Hematopoietic multipotent progenitor cell treated with erythropoietin and hydrocortisone succinate and interleukin-3 and kit ligand, for 6 days (in vitro differentiated cells): ENCODE measurements at places on chromosomes 7 and 10.

DNA sequence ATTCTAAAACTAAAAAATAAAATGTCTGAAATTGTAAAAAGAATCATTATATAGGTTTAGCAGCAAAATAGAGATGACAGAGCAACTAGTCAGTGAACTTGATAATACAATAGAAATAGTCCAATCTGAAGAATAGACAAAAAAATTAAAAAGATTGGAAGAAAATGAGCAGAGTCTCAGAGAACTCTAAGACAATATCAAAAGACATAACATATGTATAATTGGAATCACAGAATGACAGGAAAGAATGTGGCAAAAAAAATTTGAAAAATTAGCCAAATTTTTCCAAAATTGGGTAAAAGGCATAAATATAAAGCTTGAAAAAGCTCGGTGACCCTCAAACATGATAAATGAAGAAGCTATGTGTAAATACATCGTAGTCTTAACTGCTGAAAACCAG lies 38.0 kb upstream of the CASD1 start:
- no peak for DNase-seq

GRCh38 chr7:149791-150636 lies 42.4 kb upstream of the FAM20C start:
- peak; percentile 55 for DNase-seq

- no peak for DNase-seq
Measured at GRCh38 chr7:33970536-33970935, 65.2 kb downstream of the BMPER start.

GRCh38 chr7:137753948-137754851 lies 92.6 kb downstream of the DGKI start:
- peak; percentile 8 for DNase-seq

DNA sequence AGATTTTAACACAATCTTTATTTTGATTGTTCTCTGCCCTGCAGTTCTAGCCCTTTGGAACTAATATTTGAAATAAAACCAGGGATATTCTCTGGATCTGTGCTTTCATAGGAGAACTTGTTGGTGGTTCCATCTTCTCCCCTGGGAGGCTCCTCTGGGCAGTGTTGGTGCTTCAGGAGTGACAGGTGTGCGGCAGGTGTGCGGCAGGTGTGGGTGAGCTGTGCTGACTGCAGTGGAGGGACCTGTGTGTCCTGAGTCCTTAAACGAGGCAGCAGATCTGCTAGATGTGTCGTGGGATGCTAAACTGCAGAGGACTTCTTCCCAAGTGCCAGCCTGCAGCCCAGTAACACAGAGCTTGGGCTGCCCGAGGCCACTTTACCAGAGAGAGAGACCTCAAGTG lies 98.4 kb downstream of the LYZL1 start:
- DNase-seq, result no peak

GRCh38 chr7:133543657-133544056 lies 290.8 kb downstream of the EXOC4 start:
- DNase-seq, result no peak

GRCh38 chr10:133318494-133319127 lies 9.9 kb downstream of the ZNF511 start:
- DNase-seq, result peak; percentile 79

GRCh38 chr7:111756687-111757178 lies 194.4 kb upstream of the IMMP2L start:
- no peak for DNase-seq

DNA sequence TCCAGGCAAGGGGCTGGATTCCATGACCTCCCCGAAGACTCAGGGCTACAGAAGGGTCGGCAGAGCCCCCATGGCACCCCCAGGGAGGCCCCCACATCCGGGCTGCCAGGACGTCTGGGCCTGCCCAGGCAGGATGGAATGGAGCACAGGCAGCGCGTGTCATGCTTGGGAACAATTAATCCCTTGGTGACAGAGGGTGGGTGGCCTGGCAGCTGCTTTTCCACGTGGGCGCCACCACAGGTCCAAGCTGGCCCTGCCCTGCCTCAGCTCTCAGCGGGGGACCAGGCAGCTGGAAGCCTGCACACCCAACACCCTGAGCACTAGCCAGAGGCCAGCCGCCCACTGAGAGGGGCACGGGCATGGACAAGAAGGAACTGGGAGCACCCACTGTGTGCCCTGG lies 11.4 kb downstream of the ELN start:
- DNase-seq, result no peak

DNA sequence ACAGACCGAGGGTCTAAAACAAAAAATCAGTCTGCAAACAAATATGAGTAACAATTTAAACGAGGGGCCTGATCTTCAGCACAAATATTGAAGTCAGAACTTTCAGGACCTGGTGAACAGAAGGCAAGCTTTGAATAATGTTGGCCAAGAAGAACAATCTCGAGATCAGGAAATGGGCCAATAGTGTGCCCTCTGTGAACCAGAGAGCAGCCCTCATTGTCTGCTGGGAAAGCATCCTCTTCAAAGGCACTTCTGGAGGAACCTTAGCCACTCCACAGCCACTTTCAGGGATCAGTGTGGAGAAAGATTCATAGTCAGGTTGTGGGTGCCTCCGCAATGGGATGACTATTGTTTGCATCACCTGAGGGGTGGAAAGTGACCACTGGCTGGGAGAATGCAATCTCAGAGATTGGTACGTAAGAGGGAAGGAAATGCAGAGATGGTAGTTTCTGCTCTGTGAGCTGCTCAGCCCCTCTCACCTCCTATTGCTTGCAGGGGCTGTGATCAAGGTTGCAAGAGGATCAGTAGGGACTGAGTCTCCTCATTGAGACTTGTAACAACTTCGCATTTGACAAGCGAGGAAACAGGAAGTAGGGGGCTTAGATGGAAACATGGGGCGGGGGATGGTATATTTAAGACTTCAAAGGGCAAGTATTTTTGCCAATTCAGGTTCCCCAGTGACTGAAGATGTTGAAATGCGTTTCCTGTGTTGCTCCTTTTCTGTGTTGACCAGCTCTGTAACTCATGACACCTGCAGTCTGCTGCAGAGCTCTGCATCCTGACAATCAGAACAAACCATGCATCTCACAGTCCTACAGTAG lies 28.4 kb upstream of the IFRD1 start:
- DNase-seq, result peak; percentile 65

GRCh38 chr7:1025743-1026581 lies 18.4 kb upstream of the GPR146 start:
- no peak for DNase-seq
